Colonic mucosa (tissue), 4 donors: ENCODE measurements at places on chromosomes 6 and 20.
A peak's percentile ranks its signal among the peaks of the same experiment; 100 is the strongest.

GRCh38 chr6:125821825-125822281 lies 31.1 kb downstream of the NCOA7 start:
- peak; percentile 80 for DNase-seq

GRCh38 chr20:41334036-41334435 lies 6.6 kb upstream of the LPIN3 start:
- no peak for DNase-seq

GRCh38 chr20:38303908-38304379 lies at the start of gene BPI:
TSS of gene BPI (plus strand) at chr20:38304156. CDS start at chr20:38304224, 68 bp downstream.
- no peak for DNase-seq

- no peak for DNase-seq
Observed at GRCh38 chr6:14375930-14376329, 258.4 kb downstream of the CD83 start.

DNA sequence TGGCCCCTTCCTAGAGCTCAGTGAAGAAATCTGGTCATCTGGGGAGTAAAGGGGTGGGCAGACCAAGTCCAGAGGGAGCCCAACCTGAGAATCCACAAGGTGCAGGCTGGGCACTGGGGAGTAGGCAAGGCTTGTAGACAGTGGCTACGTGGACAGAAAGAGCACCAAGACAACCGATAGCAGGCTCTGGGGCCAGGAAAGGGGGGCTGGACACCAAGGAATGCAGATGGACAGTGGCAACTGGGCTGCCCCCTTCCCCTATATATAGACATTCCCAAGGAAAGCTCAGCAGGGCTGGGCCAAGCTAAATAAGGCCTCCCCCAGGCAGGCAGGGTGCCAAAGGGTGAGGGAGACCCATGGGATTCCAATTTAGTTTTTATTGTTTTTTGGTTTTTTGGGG lies 1.5 kb upstream of the TNNC2 start:
- DNase-seq: no peak

GRCh38 chr20:57619051-57619831 lies 985 bp downstream of the ZBP1 start:
- DNase-seq: peak; percentile 50

- peak; percentile 74 for DNase-seq
Observed at GRCh38 chr20:23165307-23165750, 79.2 kb upstream of the CD93 start.

DNA sequence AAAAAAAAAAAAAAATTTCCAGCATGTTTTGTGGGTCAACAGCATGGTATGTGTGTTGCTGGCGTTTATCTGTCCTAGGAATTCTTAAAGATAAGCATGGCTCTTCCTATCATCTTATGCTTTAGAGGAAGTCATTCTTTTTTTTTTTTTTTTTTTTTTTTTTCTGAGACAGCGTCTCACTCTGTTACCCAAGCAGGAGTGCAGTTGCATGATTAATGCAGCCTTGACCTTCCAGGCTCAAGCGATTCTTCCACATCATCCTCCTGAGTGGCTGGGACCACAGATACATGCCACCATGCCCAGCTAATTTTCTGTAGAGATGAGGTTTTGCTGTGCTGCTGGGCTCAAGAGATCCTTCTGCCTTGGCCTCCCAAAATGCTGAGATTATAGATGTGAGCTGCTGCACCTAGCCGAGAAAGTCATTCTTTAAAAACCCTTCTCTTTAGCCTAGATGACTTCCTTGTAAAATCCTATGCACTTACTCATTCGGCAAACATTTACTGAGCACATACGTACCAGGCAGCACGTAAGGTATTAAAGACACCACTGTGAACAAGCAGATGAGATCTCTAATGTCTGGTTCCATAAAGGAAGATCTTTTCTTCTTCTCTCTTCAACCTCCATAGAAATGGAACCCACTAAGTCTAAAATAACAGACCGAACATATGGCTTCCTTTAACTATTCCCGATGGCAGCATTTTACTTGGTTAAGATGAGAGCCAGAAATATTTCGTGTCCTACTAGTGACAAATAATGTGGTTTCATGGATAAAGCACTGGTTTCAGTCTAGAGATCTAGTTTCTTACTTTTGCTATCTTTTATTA lies 122.4 kb downstream of the RIN2 start:
- DNase-seq: peak; percentile 54

DNA sequence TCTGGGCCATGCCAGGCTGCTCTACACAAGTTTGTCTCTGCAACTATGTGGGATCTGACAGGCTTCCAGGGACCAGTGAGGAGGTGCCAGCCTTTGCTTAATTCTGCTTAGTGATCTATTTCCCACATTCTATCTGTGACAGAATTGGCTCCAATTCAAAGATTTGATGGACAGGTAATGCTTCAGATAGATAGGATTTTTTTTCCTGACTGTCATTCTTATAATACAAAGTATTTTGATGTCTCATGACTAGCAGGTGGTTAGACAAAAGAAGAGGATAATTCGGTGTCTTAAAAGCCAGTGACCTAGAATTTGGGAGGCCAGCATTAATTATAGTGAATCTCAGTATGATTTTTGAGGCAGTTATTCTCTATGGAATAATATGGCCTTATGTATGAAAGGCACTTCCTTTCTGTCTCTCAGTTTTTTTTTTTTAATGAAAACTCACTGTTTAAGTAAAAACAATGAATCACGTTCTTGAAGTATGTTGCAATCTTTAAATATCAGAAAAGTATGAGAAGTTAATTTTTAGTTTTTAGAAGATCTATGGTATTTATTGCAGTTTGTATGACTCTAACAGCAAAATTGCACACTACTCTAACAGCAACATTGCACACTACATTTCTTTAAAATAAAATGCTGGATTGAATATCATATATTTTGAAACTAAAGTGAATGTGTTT lies 43.7 kb downstream of the TMEM200A start:
- no peak for DNase-seq

DNA sequence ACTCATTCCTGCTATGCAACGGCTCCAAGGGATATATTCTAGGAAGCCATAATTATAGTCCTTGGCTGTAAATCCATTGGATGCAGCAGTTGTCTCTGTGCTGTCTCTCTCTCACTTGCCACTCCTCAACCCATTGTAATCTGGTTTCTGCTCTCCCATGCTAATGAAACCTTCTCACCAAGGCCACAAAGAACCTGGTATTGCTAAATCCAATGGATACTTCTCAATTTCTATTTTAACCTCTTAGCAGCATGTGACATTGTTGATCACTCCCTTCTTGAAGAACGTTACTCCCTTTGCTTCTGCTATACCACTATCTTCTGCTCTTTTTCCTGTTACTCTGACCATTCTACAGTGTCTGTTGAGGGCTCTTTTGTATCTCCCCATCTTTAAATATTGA lies 39.8 kb upstream of the GCLC start:
- DNase-seq: no peak

DNA sequence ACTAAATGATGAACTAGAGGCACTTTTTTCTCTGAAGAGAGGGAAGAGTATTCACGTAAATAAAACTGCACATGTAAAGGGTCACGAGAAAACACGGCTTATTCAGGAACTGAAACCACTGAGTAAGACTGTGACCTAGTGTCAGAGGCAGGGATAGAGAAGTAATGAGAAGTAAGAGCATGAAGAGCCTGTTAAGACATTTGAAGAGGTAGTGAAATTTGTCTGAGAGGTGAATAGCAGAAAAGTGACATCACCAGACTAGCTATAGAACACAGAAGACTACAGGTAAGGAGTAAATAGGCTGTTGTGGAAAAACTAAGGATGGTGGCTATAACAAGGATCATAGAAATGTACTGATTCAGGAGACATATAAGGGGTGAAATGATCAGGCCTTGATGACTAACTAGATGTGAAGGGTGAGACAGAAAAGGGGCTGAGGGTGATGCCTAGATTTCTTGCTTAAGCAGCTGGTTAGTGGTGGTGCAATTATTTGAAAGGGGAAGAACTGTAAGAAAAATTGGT lies 76.8 kb downstream of the REV3L start:
- no peak for DNase-seq

- DNase-seq: no peak
Observed at GRCh38 chr6:21891080-21891479, 297.5 kb downstream of the SOX4 start.
